ENCODE measurements at places on chromosomes 4 and X. TPM values are rescaled to one million over a fixed set of nuclear protein-coding genes. Genes with fewer than 3 reads are reported as not detected.

GPRASP1 gene
- 2.9 TPM for total RNA-seq

FGF5 gene
- total RNA-seq: 0.21 TPM

PPP1R2C gene
- total RNA-seq: not detected

ITGB1BP2 gene
- total RNA-seq: 6.8 TPM

COMMD8 gene
- total RNA-seq: 18.9 TPM

TGIF2LX gene
- not detected for total RNA-seq

HOPX gene
- total RNA-seq: not detected

PTCHD1 gene
- total RNA-seq: 0.95 TPM

EGF gene
- total RNA-seq: 9.8 TPM

DDX53 gene
- total RNA-seq: not detected

VCX gene
- 0.54 TPM for total RNA-seq
